Ovary (tissue), 10 donors: ENCODE measurements at places on chromosomes 12 and 14. TPM values are rescaled to one million over a fixed set of nuclear protein-coding genes. Genes with fewer than 3 reads are reported as not detected.

GRCh38 chr14:104321802-104322130, 183.4 kb downstream of the KIF26A start:
- no peak overlapping the region for H3K4me3 ChIP-seq
- peak; percentile 33 for DNase-seq
- H3K27ac ChIP-seq, result no peak overlapping the region
- no peaks in the 10 kb centered on the region for H3K36me3 ChIP-seq

DNA sequence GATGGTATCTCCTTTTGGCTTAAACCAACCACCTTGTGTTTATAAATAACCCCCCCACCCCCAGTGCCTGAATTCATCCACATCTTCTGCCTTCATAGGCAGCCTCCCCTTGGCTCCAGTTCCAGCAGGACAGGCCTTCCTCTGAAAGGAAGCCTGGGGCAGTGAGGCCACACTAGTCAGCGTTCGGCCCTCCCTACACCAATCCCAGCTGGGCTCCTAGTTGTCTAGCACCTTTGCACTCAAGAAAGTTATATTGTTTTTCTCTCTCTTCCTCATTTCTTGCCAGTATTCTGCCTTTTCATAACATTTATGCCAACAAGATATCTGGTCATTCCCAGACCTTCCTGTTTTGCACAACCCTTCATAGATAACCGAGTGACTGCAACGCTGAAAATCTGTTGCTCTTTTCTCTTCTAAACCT, 73.1 kb upstream of the ACTN1 start:
- DNase-seq, result peak; percentile 53
- H3K27me3 ChIP-seq, result no peaks in the 10 kb centered on the region
- H3K4me1 ChIP-seq, result peaks cover 23% of the 10 kb centered on the region
- peak overlapping the region; percentile 46 for H3K27ac ChIP-seq
- H3K4me3 ChIP-seq, result no peak overlapping the region
- no peaks in the 10 kb centered on the region for H3K36me3 ChIP-seq

DNA sequence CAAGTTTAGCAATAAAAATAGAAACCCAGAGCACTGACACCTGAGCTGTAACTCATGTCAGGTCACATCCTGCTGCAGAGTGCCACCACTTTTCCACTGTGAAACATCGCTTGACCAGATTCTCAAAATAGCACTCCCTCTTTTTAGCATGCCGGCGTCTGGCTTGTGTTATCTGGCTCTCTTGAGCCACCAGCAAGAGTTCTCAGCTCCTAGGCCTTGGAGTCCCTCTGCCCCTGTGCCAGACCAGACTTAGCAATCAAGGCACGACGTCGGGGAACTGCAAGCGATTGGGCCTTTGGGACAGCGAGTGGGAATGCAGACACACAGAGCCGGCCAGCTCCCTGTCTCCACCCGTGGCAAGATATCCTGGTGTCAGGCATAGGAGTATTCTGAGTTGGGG, 52.5 kb downstream of the SPIC start:
- H3K27me3 ChIP-seq, result no peaks in the 10 kb centered on the region
- no peaks in the 10 kb centered on the region for H3K36me3 ChIP-seq
- H3K27ac ChIP-seq, result no peak overlapping the region
- no peak overlapping the region for H3K4me3 ChIP-seq

PTGER2 gene
- total RNA-seq, result 7.0 TPM

GRCh38 chr12:76049575-76050251, 18.1 kb upstream of the PHLDA1 start:
- H3K27me3 ChIP-seq, result no peaks in the 10 kb centered on the region
- no peak for DNase-seq
- no peak overlapping the region for H3K4me3 ChIP-seq
- H3K4me1 ChIP-seq, result no peaks in the 10 kb centered on the region

DNA sequence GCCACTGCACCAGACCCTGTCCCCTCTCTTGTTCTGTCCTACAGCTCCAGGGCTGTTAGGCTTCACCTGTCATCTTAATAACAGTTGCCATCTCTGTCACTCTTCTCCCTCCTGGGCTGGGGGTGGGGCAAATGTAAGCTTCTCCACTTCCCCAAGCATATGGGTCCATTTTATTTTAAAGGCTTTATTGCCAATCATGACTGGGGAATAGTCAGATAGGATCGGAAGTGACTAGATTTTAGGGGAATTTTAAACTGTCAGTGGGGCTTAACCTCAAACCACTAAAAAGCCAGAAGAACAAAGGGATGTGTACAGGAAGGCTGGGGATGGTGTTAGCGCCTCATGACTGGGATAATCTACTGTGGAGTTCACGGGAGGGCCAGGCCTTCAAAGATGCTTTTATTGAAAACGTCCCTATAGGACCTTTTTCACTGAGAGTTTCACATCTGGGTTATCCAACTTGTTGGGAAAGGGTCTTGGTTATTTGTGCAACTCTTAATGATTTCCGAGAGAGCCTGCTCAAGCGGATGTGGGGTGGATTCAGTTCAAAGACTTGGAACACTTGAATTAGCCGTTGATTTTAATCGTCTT, 41.6 kb downstream of the CHST11 start:
- H3K4me3 ChIP-seq, result no peak overlapping the region
- H3K27me3 ChIP-seq, result no peaks in the 10 kb centered on the region
- no peak overlapping the region for H3K27ac ChIP-seq
- H3K4me1 ChIP-seq, result peaks cover 2% of the 10 kb centered on the region

DNA sequence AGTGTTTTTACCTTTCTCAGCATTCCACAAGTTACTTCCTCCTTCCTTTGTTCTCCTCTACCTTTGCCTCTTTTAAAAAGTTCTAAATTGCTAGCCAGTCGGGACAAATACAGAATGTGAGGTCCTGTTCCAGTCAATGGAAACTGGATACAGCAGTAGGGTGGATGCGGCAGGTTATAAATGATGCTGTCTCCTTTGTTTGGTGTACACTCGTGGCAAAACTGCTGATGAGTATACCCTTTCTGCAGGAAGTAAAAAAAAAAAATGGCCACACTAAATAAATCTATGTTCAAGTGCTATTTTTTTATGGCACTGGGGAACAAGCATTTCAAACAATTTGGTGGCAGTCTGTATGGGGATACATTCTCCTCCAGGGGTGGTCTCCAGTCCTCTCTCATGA, 27.5 kb downstream of the KLRK1 start:
- H3K4me1 ChIP-seq, result peaks cover 9% of the 10 kb centered on the region
- H3K27ac ChIP-seq, result peak overlapping the region; percentile 91
- H3K27me3 ChIP-seq, result no peaks in the 10 kb centered on the region

MYO1H gene
- not detected for total RNA-seq

- H3K27ac ChIP-seq, result no peak overlapping the region
- H3K4me3 ChIP-seq, result no peak overlapping the region
- no peak for DNase-seq
- H3K36me3 ChIP-seq, result no peaks in the 10 kb centered on the region
- no peaks in the 10 kb centered on the region for H3K4me1 ChIP-seq
- H3K27me3 ChIP-seq, result no peaks in the 10 kb centered on the region
These were observed 11.1 kb upstream of the EGLN3 start for GRCh38 chr14:33962016-33962415.
